Upper lobe of right lung (tissue), 1 donor: ENCODE measurements at places on chromosomes 5 and 9. TPM values are rescaled to one million over a fixed set of nuclear protein-coding genes. Genes with fewer than 3 reads are reported as not detected.

DNA sequence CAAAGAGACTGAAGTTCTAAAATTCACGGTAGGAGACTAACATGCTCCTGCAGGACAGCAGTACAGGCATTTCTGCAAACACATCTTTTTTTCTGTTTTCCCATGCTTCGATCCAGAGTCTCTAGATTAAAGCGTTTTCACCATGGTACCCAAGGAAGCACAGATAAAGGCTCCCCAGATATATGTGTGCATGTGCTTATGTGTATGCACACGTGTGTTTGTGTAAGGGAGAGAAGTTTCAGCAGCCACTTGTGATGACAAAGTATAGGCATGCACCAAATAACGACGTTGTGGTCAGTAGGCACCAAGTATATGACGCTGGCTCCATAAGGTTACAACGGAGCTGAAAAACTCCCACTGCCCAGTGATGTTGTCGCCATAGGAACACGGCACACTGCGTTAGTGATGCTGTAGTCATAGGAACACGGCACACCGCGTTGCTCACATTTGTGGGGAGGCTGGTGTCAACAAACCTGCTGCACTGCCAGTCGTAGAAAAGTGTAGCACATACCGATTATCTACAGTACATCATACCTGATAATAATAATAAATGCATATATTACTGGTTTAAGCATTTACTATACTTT, 21.7 kb downstream of the MED10 start:
- DNase-seq = no peak
- no peak overlapping the region for H3K4me3 ChIP-seq
- no peak overlapping the region for H3K27ac ChIP-seq

GRCh38 chr9:90502134-90502533, 140.5 kb downstream of the DIRAS2 start:
- H3K36me3 ChIP-seq = no peaks in the 10 kb centered on the region
- no peak overlapping the region for H3K27ac ChIP-seq
- no peaks in the 10 kb centered on the region for H3K27me3 ChIP-seq
- no peak for DNase-seq
- H3K4me3 ChIP-seq = no peak overlapping the region
- H3K4me1 ChIP-seq = no peaks in the 10 kb centered on the region

DNA sequence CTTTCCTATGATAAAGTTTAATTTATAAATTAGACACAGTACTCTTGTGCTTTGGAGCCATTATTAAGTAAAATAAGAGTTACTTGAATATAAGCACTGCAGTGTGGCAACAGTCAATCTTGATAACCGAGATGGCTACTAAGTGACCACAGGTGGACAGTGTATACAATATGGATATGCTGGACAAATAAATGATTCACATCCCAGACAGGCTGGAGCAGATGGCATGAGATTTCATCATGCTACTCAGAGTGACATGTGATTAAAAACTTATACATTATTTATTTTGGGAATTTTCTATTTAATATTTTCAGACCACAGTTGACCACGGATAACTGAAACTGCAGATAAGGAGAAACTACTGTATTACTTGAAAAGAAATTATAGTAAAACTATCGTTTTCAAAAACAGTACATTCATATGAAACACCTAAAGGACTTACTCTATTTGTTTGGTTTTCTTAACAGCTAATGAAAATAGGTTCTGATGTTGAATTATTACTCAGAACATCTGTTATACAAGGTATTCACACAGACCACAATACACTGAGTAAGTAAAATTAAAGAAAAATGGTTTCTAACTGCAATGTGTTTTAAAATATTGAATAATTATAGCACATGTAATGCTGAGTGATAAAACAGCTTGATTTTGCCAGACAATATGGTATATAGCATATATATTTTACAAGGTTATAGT, 16.0 kb downstream of the LYRM7 start:
- H3K4me3 ChIP-seq = no peak overlapping the region
- H3K36me3 ChIP-seq = no peaks in the 10 kb centered on the region
- H3K27ac ChIP-seq = no peak overlapping the region
- DNase-seq = no peak

GRCh38 chr9:83596899-83597504, 25.9 kb upstream of the IDNK start:
- H3K4me1 ChIP-seq = no peaks in the 10 kb centered on the region
- H3K27ac ChIP-seq = no peak overlapping the region
- H3K4me3 ChIP-seq = no peak overlapping the region

DNA sequence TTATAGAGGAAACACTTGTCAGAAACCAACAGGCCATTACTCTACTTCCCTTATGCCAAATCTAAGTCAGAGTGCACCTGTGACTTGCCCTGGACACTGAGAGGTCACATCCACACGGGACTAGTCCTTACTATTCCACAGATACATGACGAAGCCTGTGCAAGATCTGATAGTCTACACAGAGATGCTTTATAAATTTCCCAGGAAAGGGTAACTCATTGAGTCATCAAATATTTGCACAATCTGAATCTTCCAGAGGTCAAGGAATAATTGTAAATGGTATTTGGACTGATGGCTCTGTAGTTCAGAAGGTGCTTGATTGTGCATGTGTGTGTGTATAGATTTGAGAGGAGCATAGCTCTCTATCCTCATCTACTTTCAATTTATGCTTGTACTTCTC, 55.2 kb upstream of the JAK2 start:
- no peak overlapping the region for H3K4me3 ChIP-seq
- H3K4me1 ChIP-seq = no peaks in the 10 kb centered on the region
- DNase-seq = no peak
- H3K36me3 ChIP-seq = no peaks in the 10 kb centered on the region
- H3K27ac ChIP-seq = no peak overlapping the region

- no peak overlapping the region for H3K27ac ChIP-seq
- DNase-seq = no peak
- no peaks in the 10 kb centered on the region for H3K36me3 ChIP-seq
- no peaks in the 10 kb centered on the region for H3K27me3 ChIP-seq
Measured at GRCh38 chr9:114410910-114411309, 23.1 kb upstream of the AKNA start.

DNA sequence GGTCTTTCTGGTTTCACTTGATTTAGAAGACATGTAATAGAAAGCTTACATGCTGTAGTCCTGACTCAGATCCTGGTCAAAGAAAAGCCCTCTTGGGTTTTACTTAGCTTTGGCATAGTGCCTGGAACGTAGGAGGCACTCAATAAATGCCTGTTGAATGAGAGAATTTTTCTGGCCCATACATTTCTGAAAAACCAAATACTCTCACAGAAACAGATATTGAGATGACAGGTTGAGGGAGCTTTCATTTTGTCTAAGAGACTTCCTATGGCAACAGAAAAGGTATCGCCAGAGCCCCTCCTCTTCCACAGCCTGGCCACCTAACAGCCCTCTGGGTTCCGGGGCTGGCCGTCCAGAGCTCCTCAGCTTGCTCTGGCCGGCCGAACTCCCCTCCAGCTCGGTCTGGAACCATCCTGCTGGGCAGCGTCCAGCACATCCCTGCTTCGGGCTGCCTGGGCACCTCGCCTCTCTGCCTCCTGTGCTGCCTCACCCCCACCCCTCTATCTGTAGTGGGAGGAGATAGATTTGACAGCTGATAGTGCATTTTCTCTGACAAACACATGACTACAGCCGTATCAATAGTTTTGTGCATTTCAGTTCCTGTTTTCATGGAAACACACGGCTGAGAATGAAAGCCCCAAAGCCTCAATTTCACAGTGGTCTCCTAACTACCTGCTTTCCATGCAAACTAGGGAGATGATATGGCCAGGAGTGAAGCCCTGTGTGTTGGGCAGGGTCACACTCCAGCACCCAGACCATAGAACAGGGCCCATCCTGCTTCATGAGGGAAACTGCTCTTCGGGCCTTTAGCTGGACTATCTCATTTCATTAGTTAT, 1.1 kb downstream of the IL4 start:
- H3K4me1 ChIP-seq = peaks cover 18% of the 10 kb centered on the region
- no peak overlapping the region for H3K4me3 ChIP-seq
- no peak for DNase-seq
- H3K27me3 ChIP-seq = no peaks in the 10 kb centered on the region

DNA sequence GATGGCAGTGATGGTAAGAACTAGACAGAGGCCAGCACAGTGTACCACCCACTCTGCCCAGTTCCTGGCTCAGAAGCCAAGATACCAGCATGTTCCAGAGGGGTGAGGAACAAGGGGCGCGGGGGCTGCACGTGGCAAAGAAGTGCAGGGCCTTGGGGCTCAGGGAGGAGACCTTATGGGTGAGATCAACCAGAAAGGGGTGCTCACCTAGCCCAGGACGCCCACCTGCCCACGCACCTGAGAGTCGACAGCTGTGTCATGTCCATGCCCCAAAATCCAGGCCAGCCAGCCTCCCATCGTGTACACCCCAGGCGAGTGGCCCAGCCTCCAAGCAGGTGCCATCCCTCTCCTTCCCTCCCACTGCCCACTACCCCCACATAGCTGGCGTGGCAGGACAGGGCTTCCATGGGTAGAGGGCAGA, 34.9 kb downstream of the BICD2 start:
- H3K27me3 ChIP-seq = no peaks in the 10 kb centered on the region
- H3K4me3 ChIP-seq = no peak overlapping the region
- peaks cover 13% of the 10 kb centered on the region for H3K36me3 ChIP-seq
- peaks cover 6% of the 10 kb centered on the region for H3K4me1 ChIP-seq

GRCh38 chr5:15260356-15261268, 239.4 kb upstream of the FBXL7 start:
- H3K4me3 ChIP-seq = no peak overlapping the region
- no peaks in the 10 kb centered on the region for H3K36me3 ChIP-seq
- no peak for DNase-seq
- no peaks in the 10 kb centered on the region for H3K4me1 ChIP-seq

GRCh38 chr9:115393976-115394775, 276.2 kb upstream of the TNC start:
- no peak for DNase-seq
- no peak overlapping the region for H3K27ac ChIP-seq
- no peak overlapping the region for H3K4me3 ChIP-seq
- H3K4me1 ChIP-seq = no peaks in the 10 kb centered on the region
- H3K27me3 ChIP-seq = no peaks in the 10 kb centered on the region
- H3K36me3 ChIP-seq = no peaks in the 10 kb centered on the region

DNA sequence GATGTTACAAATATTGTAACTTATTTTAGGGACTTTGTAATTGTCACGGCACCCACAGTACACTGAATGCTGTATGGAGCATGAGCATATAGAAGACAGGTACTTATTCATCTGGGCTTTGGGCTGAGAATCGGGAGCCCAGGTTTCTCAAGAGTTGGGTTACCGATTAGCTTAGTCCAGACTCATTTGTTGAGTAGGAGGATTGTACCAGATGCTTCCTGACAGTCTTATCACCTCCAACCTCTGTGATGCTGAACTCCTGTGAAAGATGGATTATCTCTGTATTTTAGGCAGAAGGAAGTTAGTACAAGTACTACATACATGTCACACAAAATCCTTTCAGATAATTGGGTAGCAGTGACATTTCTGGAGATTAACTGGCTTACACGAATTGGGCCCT, 79.2 kb downstream of the SV2C start:
- H3K27ac ChIP-seq = no peak overlapping the region
- H3K4me3 ChIP-seq = no peak overlapping the region
- H3K4me1 ChIP-seq = no peaks in the 10 kb centered on the region
- no peak for DNase-seq
- no peaks in the 10 kb centered on the region for H3K27me3 ChIP-seq
- no peaks in the 10 kb centered on the region for H3K36me3 ChIP-seq

DNA sequence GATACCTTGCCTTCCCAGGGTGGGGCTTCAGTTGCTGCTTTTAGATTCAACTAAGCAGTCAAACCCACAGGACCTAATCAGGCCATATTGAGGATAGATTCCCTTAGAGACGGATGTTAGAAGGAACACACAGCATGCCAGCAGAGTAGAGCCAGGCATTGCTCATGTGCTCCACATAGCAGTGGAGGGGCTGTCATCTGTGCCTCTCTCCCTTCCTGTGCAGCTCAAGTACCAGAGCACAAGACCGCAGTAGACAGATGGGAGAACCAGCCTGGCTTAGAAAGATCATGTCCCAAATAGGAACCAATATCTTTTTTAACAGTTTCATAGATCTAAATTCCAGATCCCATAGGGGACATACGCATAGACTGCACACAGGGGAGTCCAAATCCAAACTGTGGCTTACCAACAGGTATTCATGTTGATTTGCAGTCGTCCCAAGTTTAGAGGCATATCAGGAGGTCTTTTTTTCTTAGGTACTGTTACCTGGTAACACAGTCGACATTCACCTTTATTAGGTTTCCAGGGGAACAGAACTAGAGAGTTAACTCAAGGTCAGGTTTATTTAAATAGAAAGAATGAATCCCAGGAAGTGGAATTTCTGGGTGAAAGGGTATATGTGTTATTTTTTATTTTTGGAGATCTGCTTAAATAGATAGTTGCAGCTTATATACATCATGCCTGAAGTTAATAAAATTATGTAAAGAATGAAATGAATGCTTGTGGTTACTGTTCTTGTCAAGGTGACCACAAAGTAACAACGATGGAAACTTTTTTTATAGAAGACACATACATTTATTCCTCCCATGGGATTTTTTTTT, 43.5 kb upstream of the PCAT7 start:
- no peaks in the 10 kb centered on the region for H3K36me3 ChIP-seq
- no peaks in the 10 kb centered on the region for H3K27me3 ChIP-seq

GRCh38 chr5:39058178-39058921, 15.8 kb downstream of the RICTOR start:
- peaks cover 28% of the 10 kb centered on the region for H3K4me1 ChIP-seq
- no peak for DNase-seq

GRCh38 chr5:38187532-38187931, 70.8 kb upstream of the EGFLAM start:
- H3K4me1 ChIP-seq = no peaks in the 10 kb centered on the region
- H3K4me3 ChIP-seq = no peak overlapping the region
- H3K27ac ChIP-seq = no peak overlapping the region
- peaks cover 4% of the 10 kb centered on the region for H3K27me3 ChIP-seq
- DNase-seq = no peak

DNA sequence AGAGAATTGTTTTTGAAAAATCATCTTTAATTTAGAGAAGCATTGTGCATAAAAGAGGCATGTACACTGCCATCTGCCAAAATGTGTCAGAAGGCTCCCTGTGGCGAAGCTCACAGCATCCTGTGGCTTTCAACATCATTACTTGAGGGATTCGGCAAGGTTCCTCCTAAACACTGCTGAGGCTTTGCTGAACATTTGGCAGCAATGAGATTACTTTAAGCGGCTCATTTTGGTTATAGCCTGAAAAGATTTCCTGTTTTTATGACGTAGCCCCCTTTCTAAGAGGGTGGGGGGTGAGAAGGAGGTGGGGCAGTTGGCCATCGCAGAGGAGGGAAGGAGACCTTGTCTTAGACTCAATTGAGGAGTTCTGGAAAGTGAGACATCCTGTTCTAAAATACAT, 469.4 kb downstream of the RASEF start:
- H3K4me1 ChIP-seq = no peaks in the 10 kb centered on the region
- no peaks in the 10 kb centered on the region for H3K36me3 ChIP-seq
- no peak for DNase-seq
- H3K4me3 ChIP-seq = no peak overlapping the region
- H3K27me3 ChIP-seq = no peaks in the 10 kb centered on the region

- no peaks in the 10 kb centered on the region for H3K4me1 ChIP-seq
- no peaks in the 10 kb centered on the region for H3K27me3 ChIP-seq
- no peak overlapping the region for H3K27ac ChIP-seq
- no peak for DNase-seq
- no peak overlapping the region for H3K4me3 ChIP-seq
Measured at GRCh38 chr9:32161720-32162119, 222.7 kb upstream of the ACO1 start.

- DNase-seq = no peak
- peaks cover 53% of the 10 kb centered on the region for H3K36me3 ChIP-seq
- peaks cover 26% of the 10 kb centered on the region for H3K4me1 ChIP-seq
- H3K27ac ChIP-seq = no peak overlapping the region
Measured at GRCh38 chr5:151141535-151141934, 16.0 kb downstream of the ANXA6 start.

The SPATA6L gene
- total RNA-seq = 12.6 TPM

The SOHLH1 gene
- total RNA-seq = not detected

The ADGRD2 gene
- total RNA-seq = not detected

The FOXD4L3 gene
- not detected for total RNA-seq

The FOXD4L6 gene
- total RNA-seq = not detected

The MED22 gene
- total RNA-seq = 25.8 TPM

The MAMDC2 gene
- 72.0 TPM for total RNA-seq

The HK3 gene
- 50.5 TPM for total RNA-seq
